Regular cardiac myocyte (primary cell): ENCODE measurements at places on chromosomes 1 and 21. TPM values are rescaled to one million over a fixed set of nuclear protein-coding genes. Genes with fewer than 3 reads are reported as not detected.

Gene CACNA1S
- total RNA-seq, result not detected in 2 replicates

Gene DNASE2B
- total RNA-seq, result not detected in 2 replicates

Gene GPN2
- 7.5 and 8.7 TPM in 2 replicates for total RNA-seq

Gene BLACAT1
- not detected in 2 replicates for total RNA-seq

Gene LAMC2
- total RNA-seq, result 2.8 and 4.0 TPM in 2 replicates

Gene C1orf141
- total RNA-seq, result not detected in 2 replicates

Gene OR14K1
- not detected in 2 replicates for total RNA-seq

Gene DDX59
- total RNA-seq, result 15.8 and 16.5 TPM in 2 replicates

Gene TMEM82
- not detected in 2 replicates for total RNA-seq

Gene MYOG
- total RNA-seq, result not detected in 2 replicates
